NCI-H187 (cell line): ENCODE measurements at places on chromosomes 1 and 21.

GRCh38 chr1:2313651-2314261 is 77.6 kb downstream of the MORN1 start:
- DNase-seq: no peak

DNA sequence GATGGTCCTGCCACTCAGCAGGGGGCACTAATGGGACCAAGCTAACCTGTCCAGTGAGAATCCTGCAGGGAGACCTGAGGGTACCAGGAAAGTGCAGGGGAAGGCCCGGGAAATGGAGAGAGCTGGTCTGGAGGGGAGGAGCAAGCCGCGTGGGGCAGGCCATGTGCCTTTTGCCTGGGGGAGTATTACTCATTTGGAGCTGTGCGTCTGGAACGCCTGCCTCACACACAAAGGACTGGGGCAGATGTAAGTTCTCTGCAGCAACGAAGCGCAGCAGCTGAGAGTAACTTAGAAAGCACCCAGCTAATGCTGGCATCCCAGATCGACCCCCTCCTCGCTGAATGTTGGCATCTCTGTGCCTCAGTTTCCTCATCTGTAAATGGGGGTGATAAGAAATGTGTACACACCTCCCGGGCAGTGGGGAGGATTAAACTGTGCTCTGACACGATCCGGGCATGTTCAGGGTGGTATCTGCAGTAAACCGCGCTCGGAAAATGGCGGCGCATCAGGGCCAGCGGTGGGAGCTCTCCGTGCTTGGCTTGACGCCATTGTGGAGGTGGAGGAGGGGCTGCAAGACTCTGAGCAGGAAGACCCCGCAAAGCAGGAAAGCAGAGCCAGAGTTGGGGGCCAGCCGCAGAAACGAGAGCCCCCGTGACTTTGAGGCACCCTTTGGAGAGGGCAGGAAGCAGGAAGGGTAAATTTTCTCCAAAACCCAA is 212.5 kb downstream of the NPHP4 start:
- no peak for DNase-seq

GRCh38 chr1:71276466-71276865 is 195.6 kb upstream of the ZRANB2 start:
- no peak for DNase-seq

GRCh38 chr1:188281921-188282320 is 1453.2 kb downstream of the PLA2G4A start:
- no peak for DNase-seq

DNA sequence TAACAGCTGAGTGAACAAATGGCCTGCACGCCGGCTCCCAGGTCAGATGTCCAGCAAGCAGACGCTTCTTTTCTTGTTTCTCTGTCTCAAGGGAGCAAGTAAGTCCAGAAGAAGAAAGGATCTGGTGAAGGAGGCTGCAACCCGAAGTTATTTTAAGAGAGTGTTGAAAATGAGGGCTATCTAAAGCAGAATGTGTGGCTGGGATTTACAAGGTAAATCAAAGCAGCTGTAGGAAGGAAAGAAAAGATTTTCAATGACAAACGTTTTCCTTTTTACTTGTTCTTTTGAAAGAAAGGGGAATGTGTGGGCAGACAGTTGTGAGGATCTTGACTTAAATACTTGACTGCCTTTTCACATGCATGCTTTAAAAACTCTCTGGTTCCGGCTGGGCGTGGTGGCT is 311.5 kb downstream of the KIF26B start:
- DNase-seq: no peak

DNA sequence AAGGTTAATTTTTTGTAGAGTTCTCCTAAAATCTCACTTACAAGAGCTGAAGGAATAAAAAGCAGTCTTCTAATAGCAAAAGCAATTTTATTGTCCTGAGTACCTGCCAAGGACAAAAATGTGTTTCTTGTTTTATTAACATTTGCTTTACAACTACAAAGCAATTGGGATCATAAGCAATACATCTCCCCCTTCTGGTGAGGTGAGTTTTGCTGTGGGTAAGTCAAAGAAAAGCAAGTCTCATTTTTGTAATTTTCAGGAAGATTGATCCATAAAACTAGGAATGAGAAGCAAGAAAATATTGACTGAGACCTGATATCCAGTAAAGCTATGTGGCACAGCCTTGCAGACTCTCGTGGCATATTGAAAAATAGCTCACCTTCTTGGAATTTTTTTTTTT is 2162.7 kb downstream of the NCAM2 start:
- no peak for DNase-seq

GRCh38 chr1:39657923-39658485 is 13.9 kb downstream of the NT5C1A start:
- peak; percentile 34 for DNase-seq

GRCh38 chr21:46173573-46173972 is 10.7 kb downstream of the SPATC1L start:
- DNase-seq: no peak

DNA sequence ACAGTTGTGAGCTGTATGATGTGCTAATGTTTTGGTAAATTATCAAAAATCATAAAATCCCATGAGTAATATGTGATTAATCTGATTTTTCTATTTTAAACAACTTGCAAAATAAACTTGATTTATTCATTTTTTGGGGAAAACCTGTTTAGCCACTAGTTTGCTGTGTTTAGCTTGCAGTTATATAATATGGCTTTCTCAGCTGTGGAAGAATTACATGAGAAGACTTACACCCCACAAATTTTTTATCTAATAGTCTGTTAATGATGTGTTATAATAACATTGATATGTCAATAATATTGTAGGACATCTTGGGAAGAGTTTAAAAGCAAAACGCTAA is 2.4 kb upstream of the ERRFI1 start:
- DNase-seq: no peak

- DNase-seq: no peak
Measured at GRCh38 chr1:228850141-228851100, 115.1 kb downstream of the RHOU start.

DNA sequence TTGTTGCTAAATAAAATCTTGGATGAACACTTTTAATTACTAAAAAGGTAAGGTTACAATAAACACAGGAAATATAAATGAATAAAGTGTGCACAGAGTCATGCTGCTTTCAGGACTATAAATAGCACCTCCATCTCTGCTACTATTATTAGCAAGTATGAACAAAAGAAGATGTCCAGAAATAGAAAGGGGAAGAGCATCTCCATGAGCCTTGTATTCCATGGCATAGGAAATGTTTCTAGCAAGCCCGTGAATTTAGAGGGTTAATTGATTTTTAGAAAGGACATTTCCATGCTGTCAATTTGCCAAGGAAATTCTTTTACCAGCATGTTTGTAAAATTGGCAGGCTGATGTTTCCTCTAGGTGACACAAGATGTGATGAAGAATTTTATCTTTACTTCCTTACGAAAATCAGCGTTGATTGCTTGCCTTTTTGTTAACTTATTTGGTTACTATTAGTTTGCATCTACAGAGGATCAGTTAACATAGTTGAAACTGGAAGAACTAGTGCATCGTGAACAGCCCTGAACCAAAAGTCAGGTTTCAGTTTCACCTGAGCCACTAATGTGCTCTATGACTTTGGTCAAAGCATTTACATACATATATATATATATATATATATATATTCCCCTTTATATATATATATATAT is 45.3 kb downstream of the NR5A2 start:
- DNase-seq: no peak

DNA sequence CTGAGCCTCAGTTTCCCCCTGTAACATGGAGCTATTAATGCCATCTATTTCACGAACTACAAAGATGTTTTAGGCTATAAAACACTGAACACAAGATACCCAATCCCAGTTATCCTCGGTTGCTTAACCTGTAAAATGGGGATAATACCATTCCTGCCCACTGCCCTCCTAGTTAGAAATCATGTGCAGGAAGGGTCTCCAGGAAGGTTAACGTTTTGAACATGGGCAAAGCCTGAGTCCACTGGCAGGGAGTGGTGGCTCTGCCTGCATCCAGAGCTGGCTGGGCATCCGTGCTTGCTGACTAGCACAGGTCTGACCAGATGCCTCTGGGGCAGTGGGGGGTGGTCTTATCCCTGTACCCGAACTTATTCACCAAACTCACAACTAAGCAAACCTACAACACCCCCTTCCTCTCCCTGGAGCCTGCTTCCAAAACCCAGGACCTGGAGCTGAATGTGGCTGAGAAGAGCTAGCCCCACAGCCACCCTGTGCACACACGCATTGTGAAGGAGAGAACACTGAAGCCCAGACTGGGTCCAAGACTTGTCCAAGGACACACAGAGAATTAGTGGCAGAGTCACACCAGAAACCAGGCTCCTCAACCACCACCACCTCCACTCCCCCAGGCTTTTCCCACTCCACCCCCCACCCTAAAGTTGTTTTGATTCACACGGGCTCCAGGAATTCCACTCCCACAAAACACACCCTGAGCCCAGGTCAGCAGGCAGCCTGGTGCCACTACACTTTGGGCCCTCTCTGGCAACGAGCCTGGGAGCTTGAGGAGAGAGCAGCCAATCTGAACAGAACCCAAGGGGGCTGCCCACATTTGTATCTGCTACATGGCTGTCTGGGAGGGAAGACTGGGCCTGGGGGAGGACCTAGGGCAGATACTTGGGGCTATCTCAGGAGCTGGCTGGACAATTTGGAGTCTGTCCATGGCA is 1.6 kb downstream of the E2F2 start:
- DNase-seq: no peak

DNA sequence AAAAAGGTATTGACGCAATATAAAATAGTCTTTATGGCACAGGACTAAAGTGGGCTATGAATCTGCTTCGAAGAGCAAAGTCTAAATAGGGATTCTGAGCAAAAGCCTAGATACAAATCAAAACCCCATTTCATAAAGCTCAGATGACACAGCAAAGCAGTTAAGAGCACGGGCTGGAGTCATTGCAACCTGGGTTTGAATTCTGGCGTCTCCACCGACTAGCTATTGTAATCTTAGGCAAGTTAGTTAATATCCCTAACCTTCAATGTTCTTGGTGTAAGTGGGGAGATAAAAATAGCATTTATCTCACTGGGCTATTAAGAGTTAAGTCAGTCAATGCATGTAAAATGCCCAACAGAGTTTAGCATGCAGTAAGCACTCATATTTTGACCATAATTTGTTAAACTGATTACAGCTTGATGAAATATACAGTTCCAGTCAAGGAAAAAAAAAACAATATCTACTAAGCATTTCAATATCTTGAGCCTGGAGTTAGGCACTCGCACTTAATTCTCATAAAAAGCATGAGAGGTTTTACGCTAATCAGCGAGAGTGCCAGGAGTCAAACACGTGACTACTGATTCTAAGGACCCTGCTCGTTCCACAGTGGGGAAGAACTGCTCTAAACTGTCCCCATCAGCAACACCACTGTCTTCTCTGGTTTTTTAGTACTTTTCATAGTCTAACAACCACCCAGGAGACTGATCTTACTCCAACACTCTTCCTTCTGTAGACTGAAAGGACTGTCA is 75.5 kb downstream of the JAK1 start:
- DNase-seq: no peak

GRCh38 chr1:222787729-222788128 is 27.1 kb upstream of the DISP1 start:
- DNase-seq: no peak

- no peak for DNase-seq
Measured at GRCh38 chr1:202624781-202625108, 85.5 kb downstream of the SYT2 start.

GRCh38 chr1:109807822-109808680 is 44.3 kb upstream of the EPS8L3 start:
- no peak for DNase-seq

GRCh38 chr1:244207042-244207934 is 156.2 kb downstream of the ZBTB18 start:
- no peak for DNase-seq

GRCh38 chr1:20594746-20595145 is 5.8 kb downstream of the CDA start:
- DNase-seq: no peak

GRCh38 chr1:159483501-159483900 is 44.0 kb downstream of the OR10J1 start:
- DNase-seq: no peak

DNA sequence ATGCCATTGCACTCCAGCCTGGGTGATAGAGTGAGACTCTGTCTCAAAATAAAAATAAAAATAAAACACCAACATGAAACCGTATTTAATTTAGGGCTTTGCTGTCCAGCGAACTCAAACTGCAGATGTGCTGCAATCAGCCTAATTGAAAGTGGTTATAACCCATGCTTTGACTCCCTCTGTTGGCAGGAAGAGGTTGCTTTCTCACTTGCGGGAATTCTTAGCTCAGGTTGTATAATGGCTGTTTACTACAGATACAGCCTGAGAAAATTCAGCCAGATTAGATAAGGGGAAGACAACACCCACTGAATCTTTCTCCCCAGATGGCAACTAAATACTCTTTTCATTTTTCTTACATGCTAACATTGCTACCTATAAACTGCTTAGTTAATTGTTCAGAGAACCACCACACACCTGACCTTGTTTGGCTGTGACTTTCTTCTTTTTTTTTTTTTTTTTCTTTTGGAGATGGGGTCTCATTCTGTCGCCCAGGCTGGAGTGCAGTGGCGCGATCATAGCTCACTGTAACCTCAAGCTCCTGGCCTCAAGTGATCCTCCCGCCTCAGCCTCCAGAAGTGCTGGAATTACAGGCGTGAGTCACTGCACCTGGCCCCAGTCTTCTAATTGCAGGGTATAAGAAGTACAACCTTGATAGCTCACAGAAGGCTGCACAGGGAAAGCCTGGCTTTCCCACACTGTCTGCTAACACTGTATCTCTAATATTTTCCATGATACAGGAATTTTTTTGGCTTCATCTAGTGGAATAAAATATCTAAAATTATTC is 34.6 kb downstream of the DNTTIP2 start:
- DNase-seq: no peak

DNA sequence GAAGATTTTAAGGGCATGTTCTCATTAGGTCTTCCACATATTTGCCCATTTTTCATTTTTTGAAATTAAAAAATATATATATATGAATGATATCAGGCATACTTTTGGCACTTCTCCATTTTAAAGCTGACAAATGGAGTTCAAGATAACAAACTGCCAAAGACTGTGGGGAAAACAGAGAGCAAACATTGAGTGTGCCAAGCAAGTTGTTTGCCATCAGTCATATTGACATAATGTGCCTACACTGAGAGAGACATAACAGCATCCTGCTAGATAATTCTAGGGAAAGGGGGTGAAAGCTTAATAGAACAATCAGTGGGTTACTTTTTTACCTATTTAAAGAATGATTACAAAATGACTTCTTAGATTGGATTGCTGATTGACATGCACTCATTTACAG is 529.4 kb upstream of the CXADR start:
- DNase-seq: no peak
